Memory B cell (primary cell): ENCODE measurements at places on chromosomes 1 and 21.

DNA sequence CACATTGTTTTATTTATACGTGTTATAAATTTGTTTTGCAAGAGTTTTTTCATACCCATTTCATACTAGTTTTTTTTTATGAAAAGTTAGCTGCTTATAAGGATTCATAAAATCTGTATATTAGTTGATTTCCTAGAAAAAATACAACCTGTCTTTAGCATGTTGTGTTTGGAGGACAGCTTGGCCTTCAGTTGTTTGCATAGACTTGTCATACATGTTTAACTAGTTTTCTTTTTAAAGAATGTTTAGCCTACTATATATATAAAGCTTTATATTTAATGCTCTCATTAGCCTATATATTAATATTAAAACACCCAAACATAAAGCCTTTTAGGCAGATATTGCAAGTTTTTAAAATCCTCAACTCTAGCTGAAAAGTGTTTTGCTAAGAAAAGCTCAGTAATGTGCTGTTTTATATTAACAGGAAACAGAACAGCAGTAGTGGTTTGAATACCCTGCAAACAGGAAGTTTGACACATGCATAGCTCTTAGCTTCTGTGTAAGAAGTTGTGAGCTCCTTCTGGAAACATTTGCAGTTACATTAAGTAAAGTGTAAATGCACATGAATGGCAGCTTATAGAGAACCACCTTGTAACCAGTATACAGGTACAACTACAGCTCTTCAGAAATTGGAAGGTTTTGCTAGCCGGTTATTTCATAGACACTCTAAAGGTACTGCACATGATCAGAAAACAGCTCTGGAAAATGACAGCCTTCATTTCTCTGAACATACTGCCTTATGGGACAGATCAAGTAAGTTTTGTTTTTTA is at the start of gene PRKACB:
PRKACB (plus strand) TSS at position 476 of the 770 bp plus-strand sequence; CDS start at position 567, 91 bp downstream.
- no peak for DNase-seq

DNA sequence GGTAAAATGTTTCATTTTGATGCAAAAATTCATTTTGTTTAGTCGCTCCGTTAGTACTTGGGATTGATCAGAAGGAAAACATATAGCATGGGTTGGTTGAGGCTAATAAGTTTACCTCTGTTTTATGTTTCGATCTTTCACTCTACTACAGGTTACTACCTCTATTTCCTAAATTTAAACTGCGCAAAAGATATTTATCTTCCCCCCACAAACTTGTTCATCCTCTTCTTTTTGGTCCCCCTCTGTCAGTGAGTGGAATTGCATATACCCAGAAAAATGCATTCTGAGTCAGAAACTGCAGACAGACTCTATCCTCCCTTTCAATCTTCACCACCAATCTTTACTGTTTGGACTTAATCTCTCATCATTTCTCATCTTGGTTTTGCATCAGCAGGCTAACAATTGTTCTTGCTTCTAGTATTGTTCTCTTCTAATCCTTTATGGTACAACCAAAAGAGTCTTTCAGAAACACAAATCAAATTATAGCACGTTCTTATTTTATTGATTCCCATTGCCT is 316.0 kb upstream of the ADGRL4 start:
- DNase-seq, result no peak

GRCh38 chr1:217681806-217682205 is 50.7 kb downstream of the SPATA17 start:
- DNase-seq, result no peak

DNA sequence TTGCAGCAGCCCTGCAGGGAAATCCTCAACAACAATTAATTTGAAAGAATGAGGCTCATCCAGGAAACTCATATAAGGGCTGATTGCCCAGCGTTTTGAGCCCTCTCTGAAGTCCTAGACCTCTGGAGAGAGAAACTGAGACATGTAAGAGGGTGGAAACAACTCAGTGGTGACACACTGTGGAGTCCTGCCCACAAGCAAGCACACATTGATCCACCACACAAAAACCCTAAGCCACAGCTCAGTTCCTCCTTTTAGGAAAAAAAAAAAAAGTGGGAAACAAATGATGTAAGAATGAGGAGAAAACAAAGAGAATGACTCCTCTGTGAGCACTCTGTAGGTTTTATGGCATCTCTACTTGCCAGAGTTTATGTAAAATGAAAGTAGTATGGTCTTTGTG is 22.9 kb upstream of the PLA2G5 start:
- no peak for DNase-seq

- DNase-seq, result no peak
Measured at GRCh38 chr1:167491586-167492461, 26.5 kb downstream of the CD247 start.

GRCh38 chr1:214327514-214327913 is 46.6 kb downstream of the SMYD2 start:
- no peak for DNase-seq

GRCh38 chr1:15153842-15154479 is 414 bp downstream of the TMEM51 start:
- no peak for DNase-seq

- no peak for DNase-seq
Measured at GRCh38 chr1:38310079-38310478, 263.5 kb upstream of the POU3F1 start.

GRCh38 chr1:62271948-62272728 is 47.1 kb downstream of the KANK4 start:
- peak; percentile 9 for DNase-seq

- DNase-seq, result no peak
Measured at GRCh38 chr1:201769966-201770365, 59.0 kb upstream of the IPO9 start.

DNA sequence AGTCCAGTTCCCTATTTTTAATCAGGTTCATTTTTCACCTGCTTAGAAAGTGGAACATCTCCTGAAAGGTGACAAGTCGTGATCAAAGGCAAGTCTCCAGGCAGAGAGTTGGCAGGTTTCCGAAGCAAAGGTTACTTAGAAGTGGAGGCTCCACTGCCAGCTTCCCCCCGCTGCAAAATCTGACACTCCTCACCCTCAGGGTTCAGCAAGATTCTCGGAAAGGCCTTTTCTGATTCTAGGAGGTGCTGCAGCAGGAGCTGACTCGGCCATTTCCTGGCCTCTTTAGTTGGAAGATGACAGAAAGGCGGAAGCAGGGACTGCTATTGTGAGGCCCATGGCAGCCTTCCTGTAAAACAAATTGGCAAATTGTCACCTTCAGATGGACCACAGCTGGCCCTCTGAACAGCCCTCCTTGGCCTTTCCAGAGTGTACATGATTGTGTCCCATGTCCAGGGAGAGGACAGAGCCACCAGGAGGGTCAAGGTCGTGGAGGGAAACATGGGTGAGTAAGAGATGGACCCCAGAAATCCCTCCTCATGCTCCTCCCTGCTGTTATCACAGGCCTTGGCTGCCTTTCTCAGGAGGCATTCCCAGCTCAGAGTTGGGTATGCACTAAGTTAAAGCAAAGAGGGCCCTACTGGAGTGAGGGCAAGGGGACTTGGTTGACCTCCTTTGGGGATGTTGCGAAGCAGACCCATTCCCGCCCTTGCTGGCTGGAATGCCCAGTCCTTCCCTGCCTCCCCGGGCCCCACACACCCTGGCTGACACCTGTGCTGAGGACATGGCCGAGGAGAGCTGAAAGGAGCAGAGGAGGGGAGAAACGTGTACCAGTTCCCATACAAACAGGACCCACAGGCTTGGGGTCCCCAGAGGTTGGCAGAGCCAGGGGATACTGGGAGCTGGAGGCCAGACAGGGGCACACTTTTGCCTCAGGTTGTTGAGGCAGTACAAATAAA is 115.5 kb upstream of the IRF2BP2 start:
- DNase-seq, result no peak

GRCh38 chr1:195053478-195053877 is 1554.8 kb downstream of the KCNT2 start:
- DNase-seq, result no peak

GRCh38 chr1:29934255-29934772 is 698.0 kb downstream of the PTPRU start:
- DNase-seq, result no peak

GRCh38 chr1:99445486-99445885 is 181.2 kb downstream of the PLPPR4 start:
- no peak for DNase-seq

DNA sequence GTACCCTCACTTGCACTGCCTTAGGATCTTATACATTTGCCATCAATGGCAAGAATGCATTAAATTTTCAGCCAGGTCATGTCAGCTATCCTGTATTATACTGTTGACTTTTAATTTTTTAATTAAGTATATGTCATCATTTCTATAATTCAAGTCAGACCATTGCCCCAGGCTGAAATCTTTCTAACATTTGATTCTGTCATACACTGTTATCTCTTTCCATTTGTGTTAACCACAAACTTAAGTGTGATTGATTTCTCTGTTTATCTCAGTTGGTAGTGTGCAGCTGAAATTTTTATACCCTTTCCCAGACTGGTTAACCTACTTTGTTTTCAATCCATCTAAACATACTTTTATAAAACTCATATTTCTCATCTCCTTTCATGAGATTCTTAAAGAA is 153.3 kb downstream of the ZP4 start:
- DNase-seq, result no peak

DNA sequence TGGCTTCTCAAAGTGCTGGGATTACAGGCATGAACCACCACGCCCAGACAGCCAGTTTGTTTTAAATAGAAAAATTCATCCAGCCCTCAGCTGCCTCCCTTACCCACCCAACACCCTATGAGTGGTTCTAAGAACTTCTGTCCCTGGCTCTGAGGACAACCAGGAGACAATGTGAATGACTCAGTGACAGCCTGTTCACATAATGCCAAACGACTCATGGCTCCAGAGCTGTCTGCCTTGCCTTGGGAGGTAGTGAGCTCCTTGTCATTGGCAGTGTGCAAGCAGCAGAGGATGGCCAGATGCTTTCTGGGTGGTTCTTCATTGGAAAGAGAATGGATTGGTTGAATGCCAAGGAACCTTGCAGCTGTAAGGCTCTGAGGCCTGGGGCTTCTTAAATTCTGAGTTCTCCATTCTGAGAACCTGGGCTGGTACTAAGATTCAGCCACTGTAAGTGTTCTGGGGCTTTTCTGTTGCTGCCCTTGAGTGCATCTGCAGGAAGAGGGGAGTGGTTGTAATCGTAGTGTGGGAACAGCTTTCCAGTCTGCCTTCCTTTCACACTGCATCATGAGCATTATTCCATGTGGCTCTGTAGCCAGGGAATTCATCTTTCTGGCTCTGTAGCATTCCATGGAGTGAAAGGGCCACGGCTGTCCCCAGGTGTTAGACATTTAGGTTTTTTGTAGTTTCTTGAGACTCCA is 5.8 kb downstream of the SERINC2 start:
- no peak for DNase-seq

DNA sequence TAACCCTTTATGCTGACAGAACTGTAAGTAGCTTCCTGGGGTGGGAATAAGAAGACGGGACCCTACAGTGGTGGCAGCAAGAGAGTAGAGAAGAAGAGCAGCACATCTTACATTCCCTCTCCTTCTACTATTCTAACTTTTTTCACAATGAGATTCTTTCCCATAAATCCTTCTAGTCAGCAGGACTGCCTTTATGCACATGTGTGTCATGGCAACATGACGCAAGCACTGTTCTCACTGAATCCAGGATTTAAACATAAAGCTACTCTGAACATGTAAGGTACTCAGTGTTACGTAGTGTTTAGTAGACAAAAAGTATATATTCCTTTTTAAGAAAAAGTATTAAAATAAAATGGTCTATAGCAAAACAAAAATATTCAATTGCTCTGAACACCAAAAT is 309.7 kb upstream of the LYPLAL1 start:
- no peak for DNase-seq

- no peak for DNase-seq
Measured at GRCh38 chr21:38894899-38895298, 89.2 kb downstream of the ETS2 start.

GRCh38 chr21:32641710-32642698 is 29.8 kb upstream of the CFAP298 start:
- no peak for DNase-seq

DNA sequence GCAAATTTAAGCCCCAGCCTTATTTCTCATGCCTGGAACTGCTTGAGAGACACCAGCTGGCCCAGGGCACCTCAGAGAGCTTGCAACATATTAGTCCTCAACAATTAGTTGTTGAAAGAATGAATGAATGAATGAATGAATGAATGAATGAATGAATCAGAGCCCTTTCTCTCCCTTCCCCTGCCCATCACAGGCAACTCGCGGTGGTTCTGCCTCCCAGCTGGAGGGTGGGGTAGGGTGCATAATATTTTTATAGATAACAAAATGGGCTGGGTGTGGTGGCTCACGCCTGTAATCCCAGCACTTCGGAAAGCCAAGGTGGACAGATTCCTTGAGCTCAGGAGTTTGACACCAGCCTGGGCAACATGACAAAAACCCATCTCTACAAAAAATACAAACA is 110.1 kb downstream of the CCDC185 start:
- DNase-seq, result no peak

- no peak for DNase-seq
Measured at GRCh38 chr1:2525572-2525919, 850 bp downstream of the PANK4 start.

DNA sequence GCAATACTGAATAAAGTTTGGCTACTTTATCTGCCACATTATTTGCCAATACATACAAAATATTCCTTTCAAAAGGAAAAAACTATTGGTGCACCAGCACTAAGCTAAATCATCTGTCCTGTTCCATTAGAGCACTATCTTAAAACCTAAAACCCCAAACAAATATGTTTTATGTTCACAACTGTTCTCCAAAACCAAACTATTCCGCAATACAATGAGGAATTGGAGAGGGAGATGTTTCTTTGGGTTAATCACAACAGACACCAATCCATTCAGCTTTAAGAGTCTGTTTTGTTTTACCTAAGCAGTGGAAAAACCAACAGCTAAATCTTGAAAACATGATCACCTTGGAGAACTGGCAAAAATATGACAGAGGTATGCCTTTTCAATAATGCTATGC is 85.1 kb downstream of the ZNF644 start:
- DNase-seq, result no peak

GRCh38 chr1:145719230-145720079 is at the start of gene CD160:
Gene CD160, plus strand, starts transcription at chr1:145719499. Its CDS starts 8,829 bp downstream, at chr1:145728328.
- DNase-seq, result no peak

- DNase-seq, result no peak
Measured at GRCh38 chr1:226027538-226028217, 28.5 kb upstream of the SDE2 start.

GRCh38 chr1:154867064-154867825 is 2.8 kb downstream of the KCNN3 start:
- DNase-seq, result peak; percentile 20

DNA sequence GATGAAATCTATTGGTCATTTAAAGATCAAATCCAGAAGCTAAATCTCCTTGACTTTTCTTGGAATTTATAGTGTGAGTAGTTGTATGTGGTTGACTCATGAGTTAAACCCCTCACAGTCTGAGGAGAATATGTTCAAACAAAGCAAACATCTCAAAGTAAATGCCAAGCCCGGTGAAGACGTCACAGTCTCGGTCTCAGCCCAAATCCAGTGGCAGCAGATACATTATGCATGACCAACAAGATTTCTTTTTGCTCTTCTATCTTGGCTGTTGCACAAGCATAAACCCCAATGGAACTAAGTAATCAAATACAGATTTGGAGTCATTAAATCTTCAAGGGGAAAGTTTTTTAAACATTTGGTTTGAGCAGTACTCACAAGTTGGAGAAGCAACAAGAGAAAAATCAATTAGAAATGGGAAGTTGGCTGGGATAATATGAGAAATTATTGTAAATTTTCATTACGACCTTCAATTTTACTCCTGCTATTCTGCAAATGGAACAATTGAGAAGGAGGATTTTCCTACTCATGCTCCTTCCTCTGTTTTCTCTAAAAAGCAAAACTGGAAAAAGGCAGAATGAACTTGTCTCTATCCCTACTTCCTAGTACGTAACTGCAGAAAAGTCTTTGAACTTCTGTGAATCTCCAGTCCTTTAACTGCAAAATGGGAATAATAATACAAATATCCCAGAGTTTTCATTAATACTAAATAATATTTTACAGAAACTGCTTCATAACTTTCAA is 575.8 kb downstream of the NUF2 start:
- no peak for DNase-seq
